ENCODE measurements at places on chromosomes 7 and 10.

- no peak within 1 kb of the TSS for H3K4me3 ChIP-seq
- H3K27me3 ChIP-seq: no peaks in the 10 kb centered on the region
- no peaks in the 10 kb centered on the region for H3K36me3 ChIP-seq
- no peaks in the 10 kb centered on the region for H3K4me1 ChIP-seq
- no peak within 1 kb of the TSS for H3K27ac ChIP-seq
Measured at GRCh38 chr7:135748770-135749169, at the start of gene FAM180A. FAM180A (minus strand) TSS chr7:135748813; CDS start chr7:135748580, 233 bp downstream.

DNA sequence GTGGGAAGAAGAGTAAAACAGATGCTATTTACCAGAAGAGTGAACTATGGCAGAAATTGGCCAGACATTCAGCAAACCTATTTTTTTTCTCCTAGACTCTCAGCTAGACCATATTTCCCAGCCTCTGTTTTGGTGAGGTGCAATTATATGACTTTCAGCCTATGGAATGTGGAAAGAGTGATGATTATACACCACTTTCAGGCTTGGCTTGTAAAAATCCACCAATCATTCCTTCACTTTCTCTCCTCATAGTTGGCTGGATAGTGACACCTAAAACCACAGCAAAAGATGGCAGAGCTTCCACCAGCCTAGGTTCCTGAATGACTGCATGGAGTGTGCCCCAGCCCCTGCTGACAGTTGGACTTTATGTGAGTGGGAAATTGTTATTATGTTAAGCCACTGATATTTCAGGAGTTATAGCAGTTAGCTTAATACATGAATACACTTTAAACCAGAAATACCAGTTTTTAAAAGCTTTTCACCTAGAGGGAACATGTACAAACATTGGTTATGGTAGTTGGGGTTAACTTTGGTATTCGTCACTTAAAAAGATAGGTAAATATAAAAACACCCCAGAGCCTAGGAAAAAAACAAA, 19.1 kb upstream of the TNKS2 start:
- no peaks in the 10 kb centered on the region for H3K36me3 ChIP-seq
- no peaks in the 10 kb centered on the region for H3K27me3 ChIP-seq
- no peak overlapping the region for H3K27ac ChIP-seq
- H3K4me3 ChIP-seq: no peak overlapping the region

DNA sequence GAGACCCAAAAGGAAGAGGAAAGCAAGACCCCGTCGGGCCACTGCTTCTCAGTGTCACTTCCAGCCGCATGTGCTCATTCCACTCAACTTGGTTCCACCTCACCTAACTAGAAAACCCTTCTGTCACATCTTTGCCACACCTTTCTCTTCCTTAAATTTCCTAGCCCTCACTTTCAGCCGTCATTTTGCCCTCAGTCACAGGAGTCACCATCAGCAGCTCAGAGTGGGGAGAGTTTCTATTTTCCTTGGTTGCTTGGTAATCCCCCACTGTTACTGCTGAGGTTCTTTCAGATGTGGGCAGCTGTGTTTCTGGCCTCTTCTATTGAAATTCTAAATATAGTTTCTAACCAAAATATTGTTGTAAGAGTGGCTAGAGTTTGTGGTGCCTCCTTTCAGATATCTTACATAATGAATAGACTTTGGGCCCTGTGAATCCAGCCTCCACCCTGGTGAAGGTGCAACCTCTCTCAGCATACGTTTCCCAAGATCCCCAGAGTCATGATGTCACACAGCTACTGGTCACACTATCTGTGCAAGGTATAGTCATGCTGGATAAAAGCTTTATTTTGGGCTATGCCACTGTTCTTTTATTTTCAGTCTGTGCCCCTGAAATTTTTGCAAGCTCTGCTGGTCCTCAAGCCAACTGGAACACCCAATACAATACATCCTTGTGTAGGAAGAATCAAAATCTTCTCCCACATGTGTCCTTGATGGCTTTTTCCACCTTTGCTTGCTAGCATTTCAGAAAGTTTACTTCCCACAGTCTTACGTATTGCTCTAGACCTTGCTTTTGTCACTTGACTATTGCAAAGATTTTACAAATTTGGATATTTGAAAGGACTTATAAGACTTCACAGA, 9.2 kb downstream of the AGBL3 start:
- H3K27ac ChIP-seq: peak overlapping the region; percentile 99
- peaks cover 7% of the 10 kb centered on the region for H3K36me3 ChIP-seq
- DNase-seq: peak; percentile 87
- peak overlapping the region; percentile 31 for H3K4me3 ChIP-seq

DNA sequence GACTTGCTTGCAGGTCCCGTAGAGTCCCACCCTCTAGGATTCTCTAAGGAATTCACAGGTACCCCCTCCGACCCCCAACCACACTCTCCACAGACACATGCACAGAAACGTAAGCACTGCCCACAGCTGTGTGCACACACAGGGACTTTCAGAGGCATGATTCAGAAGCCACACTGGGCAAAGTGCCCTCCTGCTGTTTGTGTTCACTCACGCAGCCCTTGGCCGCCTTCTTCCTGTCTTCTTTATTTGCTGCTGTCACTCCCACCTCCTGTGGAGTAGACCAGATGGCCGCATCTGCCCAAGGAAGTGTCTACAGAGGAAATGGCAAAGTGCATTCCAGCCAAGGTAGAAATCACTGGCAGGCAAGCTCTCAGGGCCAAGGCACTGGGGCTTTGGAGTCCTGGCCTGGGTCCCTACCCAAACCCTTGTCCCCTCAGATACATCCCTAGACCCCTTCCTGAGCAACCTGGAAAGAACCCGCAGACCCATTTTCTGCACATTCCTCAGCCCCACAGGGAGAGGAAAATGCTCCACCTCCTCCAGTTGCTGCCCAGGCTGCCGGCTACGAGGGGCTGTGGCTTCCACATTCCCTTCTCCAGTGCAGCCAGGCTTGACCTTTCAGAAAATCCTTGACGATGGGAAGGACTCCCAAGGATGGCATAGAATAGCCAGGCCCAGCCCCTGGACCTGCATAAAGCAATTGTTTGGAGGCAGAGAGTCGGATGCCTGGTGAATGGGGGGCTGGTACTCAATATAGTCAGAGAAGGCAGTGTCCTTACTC, 21.6 kb upstream of the GIMAP8 start:
- H3K27me3 ChIP-seq: no peaks in the 10 kb centered on the region
- DNase-seq: peak; percentile 61
- no peak overlapping the region for H3K27ac ChIP-seq
- H3K4me3 ChIP-seq: no peak overlapping the region

DNA sequence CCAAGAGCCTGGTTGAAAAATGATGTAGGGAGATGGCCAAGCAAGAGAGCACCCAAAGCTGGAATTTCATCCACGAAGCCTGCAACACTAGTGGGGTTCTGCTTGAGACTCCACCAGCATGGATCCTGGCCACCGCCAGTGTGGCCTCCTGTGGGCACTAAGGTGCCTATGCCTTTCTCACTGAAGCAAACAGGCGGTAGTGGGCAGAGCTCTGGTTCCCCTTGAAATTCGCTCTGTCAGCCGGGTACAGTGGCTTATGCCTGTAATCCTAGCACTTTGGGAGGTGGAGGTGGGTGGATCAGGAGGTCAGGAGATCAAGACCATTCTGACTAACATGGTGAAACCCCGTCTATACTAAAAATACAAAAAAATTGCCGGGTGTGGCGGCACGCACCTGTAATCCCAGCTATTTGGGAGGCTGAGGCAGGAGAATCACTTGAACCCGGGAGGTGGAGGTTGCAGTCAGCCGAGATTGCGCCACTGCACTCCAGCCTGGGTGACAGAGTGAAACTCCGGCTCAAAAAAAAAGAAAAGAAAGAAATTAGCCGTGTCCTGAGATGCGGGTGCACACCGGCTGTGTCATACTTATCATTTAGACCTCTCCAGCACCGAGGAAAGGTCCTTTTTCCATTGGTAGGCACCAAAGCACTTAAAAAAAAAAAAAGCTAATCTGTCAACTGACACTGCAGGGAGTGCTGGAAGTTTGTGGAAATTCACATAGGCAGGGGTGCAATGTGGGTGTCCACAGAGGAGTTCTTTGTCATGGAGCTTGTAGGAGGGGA, 28.3 kb downstream of the CCM2 start:
- no peaks in the 10 kb centered on the region for H3K27me3 ChIP-seq
- H3K36me3 ChIP-seq: peaks cover 8% of the 10 kb centered on the region
- H3K27ac ChIP-seq: peak overlapping the region; percentile 98
- no peak for DNase-seq
- H3K4me1 ChIP-seq: peaks cover 40% of the 10 kb centered on the region
- peak overlapping the region; percentile 58 for H3K4me3 ChIP-seq

- no peak overlapping the region for H3K4me3 ChIP-seq
- peaks cover 45% of the 10 kb centered on the region for H3K4me1 ChIP-seq
- no peaks in the 10 kb centered on the region for H3K36me3 ChIP-seq
- no peak for DNase-seq
- peak overlapping the region; percentile 62 for H3K27ac ChIP-seq
- H3K27me3 ChIP-seq: no peaks in the 10 kb centered on the region
Measured at GRCh38 chr10:89347701-89348457, 20.1 kb downstream of the IFIT3 start.

- H3K4me3 ChIP-seq: no peak overlapping the region
- no peaks in the 10 kb centered on the region for H3K36me3 ChIP-seq
- no peaks in the 10 kb centered on the region for H3K4me1 ChIP-seq
- no peak for DNase-seq
- H3K27me3 ChIP-seq: no peaks in the 10 kb centered on the region
- no peak overlapping the region for H3K27ac ChIP-seq
Measured at GRCh38 chr7:56125831-56126230, 9.6 kb upstream of the NUPR2 start.

DNA sequence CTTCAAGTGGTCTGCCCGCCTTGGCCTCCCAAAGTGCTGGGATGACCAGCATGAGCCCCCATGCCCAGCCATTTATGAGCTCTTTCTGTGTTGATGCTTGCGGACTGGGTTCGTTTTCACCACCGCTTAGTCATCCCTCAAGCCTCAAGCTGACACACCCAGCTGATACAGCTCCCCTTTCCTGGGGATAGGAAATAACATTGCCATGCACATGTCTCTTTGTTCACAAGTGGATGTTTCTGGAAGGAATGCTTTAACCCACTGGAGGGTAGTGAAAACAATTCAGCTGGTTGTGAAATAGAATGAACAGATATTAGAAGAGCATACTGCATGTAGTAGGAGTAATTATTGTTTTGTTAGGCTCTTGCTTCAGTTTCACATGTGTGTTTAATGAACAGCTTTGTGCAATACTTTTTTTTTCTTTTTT, 8.5 kb upstream of the METTL27 start:
- H3K4me3 ChIP-seq: no peak overlapping the region
- H3K27ac ChIP-seq: no peak overlapping the region
- DNase-seq: no peak
- H3K27me3 ChIP-seq: no peaks in the 10 kb centered on the region
- H3K4me1 ChIP-seq: peaks cover 24% of the 10 kb centered on the region
- H3K36me3 ChIP-seq: no peaks in the 10 kb centered on the region

DNA sequence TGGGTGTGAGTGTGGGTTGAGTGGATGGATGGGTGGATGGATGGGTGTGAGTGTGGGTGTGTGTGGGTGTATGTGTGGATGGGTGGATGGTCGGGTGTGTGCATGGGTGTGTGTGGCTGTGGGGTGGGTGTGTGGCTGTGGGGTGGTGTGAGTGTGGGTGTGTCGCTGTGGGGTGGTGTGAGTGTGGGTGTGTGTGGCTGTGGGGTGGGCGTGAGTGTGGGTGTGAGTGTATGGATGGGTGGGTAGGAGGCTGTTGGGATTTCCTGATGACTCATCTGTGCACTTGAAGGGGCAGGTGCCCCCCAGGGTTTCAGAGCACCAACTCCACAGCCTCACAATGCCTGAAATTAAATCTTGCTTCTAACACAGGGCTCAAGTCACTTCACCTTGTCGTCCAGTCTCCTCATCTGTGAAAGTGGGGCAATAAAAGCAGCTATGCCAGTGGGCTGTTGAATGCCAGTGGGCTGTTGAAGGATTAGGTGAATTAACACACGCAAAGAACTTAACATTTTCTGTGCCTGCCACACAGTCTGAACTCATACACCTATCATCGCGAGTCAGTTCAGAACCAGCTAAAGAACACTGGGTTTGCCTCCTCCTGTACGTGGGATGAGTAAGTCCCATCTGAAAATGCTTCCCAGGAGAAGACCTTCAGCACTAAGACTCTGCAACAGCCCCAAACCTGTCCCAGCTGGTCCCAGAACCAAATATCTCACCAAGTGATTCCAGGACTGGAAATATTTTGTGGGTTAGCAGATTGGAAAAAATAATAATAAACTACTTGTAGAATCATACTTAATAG, 32.0 kb downstream of the SFMBT2 start:
- DNase-seq: no peak
- H3K27ac ChIP-seq: peak overlapping the region; percentile 21
- no peaks in the 10 kb centered on the region for H3K27me3 ChIP-seq
- H3K4me3 ChIP-seq: no peak overlapping the region
- peaks cover 26% of the 10 kb centered on the region for H3K36me3 ChIP-seq

DNA sequence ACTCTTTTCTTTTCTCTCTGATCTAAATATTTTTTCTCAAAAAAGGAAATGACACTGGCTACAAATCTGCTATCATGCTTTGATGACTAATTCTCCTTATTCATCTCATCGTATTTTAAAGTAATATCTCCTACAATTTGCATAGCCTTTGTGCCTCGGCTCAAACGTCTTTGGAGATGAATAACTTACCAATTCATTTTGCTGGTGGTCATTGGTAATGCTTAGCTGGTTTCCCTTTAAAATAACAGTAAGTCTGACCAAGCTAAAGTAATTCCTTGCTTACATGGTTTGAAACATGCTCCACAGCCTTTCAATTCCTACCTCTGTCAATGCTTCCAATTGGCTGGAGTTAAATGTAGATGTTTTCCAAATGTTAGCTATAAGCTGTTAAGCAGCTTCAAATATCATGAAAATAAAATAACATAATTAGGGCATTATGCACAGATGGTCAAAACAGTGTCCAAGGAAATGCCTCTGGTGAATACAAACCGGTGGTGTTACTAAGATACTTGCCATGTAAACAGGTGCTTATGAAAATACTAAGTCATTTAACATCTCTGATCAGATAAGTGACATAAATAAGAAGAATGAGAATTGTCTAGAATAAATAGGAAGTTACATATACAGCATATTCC, 435.0 kb downstream of the POM121L12 start:
- no peaks in the 10 kb centered on the region for H3K27me3 ChIP-seq
- H3K36me3 ChIP-seq: no peaks in the 10 kb centered on the region
- no peak overlapping the region for H3K27ac ChIP-seq

- DNase-seq: no peak
- no peaks in the 10 kb centered on the region for H3K4me1 ChIP-seq
- no peak overlapping the region for H3K4me3 ChIP-seq
- H3K27me3 ChIP-seq: no peaks in the 10 kb centered on the region
- H3K27ac ChIP-seq: no peak overlapping the region
Measured at GRCh38 chr7:12731775-12732174, 44.3 kb downstream of the ARL4A start.
